Naive B cell (primary cell): ENCODE measurements at places on chromosomes 6 and 20.

DNA sequence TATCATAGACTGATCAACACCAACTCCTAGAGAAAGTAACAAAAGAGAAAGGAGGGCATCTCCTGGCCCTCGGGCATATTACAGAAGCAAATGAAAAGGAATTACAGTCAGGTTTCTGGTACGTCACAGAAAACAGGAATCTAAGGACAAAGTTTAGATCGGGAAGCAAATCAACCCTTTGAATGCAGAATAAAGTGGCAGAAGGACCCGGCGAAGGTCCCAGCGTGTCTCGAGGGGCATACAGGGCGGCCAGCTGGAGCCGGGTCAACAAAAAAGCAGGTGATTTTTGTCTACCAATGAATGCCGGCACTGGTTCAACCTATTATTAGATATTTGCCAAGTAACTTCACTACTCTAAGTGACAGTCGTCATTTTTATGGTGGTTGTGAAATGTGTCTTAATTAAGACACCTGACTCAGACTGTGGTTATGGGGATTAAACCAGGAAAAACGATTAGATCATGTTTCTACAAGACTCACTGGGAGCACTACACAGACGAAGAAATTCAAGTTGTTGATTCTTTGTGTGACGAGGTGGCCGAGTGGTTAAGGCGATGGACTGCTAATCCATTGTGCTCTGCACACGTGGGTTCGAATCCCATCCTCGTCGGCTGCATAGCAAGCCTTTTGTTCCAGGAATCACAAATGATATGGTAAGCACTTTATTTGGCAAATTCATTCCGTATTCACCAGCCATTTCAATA is 12.4 kb upstream of the ZSCAN9 start:
- peaks cover 21% of the 10 kb centered on the region for H3K4me1 ChIP-seq
- H3K36me3 ChIP-seq: peaks cover 6% of the 10 kb centered on the region
- DNase-seq: no peak
- peaks cover 91% of the 10 kb centered on the region for H3K27me3 ChIP-seq

DNA sequence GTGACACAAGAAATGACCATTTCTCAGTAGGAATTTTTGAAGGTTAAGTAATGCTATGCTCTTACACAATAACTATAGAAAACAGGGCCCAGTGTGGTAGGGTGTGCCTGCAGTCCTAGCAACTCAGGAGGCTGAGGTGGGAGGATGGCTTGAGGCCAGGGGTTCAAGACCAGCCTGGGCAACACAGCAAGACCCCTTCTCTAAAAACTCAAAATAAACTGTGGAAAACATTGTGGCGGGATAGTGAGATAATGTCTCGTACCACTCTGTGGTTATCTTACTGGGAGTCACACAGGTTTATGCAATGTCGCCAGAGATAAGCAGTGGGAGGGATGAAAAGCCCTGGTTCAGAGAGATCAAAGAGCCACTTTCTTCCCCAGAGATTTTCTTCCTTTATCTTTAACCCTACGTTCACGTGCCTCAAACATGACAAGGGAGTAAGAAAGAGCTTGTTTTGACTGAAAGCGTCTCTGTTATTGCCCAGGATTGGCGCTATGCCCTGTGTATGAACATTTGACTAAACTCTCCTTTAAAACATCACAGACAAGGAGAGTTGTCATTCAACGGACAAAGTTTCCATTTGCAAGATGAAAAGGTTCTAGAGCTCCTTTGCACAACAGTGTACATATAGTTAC is 13.9 kb downstream of the GCM1 start:
- DNase-seq: no peak
- H3K36me3 ChIP-seq: peaks cover 16% of the 10 kb centered on the region

DNA sequence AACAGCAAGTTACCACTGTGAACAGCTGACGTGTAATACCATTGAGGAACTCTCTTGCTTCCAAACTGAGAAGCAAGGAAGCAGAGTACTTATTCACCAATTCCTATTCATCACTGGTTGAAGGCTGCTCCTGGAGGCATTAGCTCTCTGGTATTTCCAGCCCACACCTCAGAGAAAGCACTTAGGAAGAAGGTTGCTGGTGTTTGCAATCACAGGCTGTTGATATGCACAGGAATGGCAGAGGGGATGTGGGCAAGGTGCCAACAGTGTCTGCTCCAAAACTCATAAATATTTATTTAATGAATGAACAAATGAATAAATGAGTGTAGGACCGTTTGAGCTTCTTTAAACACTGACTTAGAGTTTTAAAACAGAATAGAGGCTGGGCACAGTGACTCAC is 6.9 kb upstream of the RRBP1 start:
- no peak overlapping the region for H3K27ac ChIP-seq
- peaks cover 1% of the 10 kb centered on the region for H3K4me1 ChIP-seq
- H3K27me3 ChIP-seq: peaks cover 29% of the 10 kb centered on the region

DNA sequence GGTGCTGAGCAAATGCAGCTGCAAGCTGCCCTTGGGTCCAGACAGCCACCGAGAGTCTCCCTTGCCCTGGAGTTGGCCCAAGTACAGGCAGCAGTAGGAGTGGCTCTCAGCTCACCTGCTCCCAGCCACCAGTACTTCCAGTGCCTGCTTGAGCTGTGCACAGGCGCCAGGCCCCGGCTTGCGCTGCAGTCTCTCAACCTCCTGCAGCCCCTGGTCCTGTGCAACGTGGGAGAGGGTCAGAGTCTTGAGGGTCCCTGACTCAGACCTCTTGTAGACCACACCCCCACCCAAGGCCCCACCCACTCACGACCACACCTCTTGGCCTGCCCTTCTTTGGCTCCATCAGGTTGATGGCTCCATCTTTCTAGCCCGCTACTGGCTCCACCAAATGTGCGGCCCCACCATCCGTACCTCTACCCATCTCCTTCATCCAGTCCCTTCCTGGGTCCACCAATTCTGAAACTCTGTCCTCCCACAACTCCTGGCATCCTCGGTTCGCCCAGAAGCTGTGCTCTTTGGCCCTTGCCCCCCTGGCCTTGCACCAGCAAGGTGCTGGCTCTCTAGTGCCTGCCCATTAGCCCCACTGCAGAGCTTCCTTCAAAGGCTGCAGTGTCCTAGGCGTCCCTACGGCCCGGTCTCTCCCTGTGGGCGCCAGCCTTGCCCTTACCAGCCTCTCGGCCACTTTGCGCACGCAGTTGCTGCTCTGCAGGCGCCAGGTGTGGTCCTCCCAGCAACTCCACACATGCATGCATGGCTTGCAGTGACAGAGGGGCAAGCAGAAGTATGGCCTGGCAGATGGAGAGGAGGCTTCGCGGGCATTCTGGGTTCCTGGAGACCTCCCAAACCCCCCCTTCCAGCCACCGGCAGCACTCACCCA is 16.5 kb upstream of the SPAG4 start:
- no peaks in the 10 kb centered on the region for H3K36me3 ChIP-seq
- H3K27ac ChIP-seq: no peak overlapping the region
- no peak overlapping the region for H3K4me3 ChIP-seq
- H3K4me1 ChIP-seq: peaks cover 10% of the 10 kb centered on the region
- peaks cover 44% of the 10 kb centered on the region for H3K27me3 ChIP-seq

- no peak for DNase-seq
- peak overlapping the region; percentile 97 for H3K27ac ChIP-seq
- peak overlapping the region; percentile 87 for H3K4me3 ChIP-seq
- peaks cover 75% of the 10 kb centered on the region for H3K4me1 ChIP-seq
- no peaks in the 10 kb centered on the region for H3K36me3 ChIP-seq
These were observed 16.4 kb downstream of the NFATC2 start for GRCh38 chr20:51526106-51526470.

- no peaks in the 10 kb centered on the region for H3K36me3 ChIP-seq
- H3K4me3 ChIP-seq: no peak overlapping the region
- no peak overlapping the region for H3K27ac ChIP-seq
- DNase-seq: no peak
- no peaks in the 10 kb centered on the region for H3K4me1 ChIP-seq
These were observed 121.7 kb downstream of the NKAIN2 start for GRCh38 chr6:123925350-123925749.

DNA sequence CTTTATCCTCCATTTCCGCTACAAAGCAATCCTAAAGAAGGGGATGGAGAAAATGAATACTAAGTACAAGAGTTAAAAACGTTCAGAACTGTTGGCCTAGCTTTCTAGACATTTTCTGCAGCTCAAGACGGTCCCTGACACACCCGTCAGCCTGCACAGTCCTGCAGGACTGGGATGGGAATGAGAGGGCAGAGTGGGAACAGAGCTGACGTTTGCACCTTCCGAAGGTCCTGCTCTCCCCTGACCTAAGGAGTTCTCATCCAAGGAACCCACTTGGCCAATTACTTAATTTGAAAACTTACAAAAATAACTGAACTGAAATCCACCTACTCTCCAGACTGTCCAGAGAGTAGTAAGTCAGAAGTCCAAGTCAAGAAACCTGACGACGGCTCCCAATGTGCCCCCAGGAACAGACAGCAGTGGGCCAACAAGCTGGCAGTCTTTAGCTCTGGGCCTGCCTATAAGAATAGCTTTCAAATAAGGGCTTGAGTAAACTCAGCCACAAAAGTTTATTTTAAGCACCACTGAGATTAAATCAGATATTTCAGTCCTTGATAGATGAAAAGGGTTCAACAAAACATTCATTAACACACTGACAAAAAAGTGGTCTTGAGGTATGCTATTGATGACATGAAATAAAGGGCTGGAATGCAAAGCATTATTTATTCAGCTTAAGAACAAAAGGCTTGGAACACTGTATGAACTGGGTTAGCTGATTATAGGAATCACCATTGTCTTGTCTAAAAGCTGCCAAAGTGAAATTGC is 76.8 kb downstream of the CNKSR3 start:
- H3K36me3 ChIP-seq: no peaks in the 10 kb centered on the region
- no peaks in the 10 kb centered on the region for H3K4me1 ChIP-seq
- no peak for DNase-seq
- H3K27me3 ChIP-seq: no peaks in the 10 kb centered on the region
- H3K4me3 ChIP-seq: no peak overlapping the region

DNA sequence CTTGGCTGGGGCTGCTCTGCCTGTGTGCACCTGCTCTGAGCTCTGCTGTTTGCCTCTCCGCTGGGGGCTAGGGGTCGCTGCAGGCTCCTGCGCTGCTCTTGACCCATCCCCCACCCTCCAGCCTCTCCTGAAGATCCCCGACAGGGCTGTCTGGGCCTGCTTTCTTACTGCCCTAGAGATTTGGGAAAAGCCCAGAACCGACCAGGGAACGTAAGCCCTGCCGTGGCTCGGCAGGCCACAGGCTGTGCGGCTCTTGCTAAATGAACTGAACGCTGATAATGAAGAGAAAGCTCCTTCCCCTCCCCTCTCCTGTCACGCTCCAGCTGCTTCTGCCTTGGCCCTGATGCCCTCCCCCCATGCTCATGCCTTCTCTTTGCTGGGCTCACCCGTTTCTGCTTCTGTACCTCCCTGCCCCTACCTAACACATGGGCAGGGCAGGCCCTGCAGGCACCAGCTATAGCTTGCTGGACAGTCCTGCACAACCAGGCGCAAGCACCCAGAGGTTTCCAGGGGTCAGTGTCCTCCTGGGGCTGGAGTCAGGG is 32.0 kb upstream of the PCMTD2 start:
- H3K4me1 ChIP-seq: no peaks in the 10 kb centered on the region
- H3K4me3 ChIP-seq: no peak overlapping the region
- no peaks in the 10 kb centered on the region for H3K36me3 ChIP-seq
- H3K27ac ChIP-seq: no peak overlapping the region
- no peak for DNase-seq

GRCh38 chr20:906703-907270 is 9.3 kb downstream of the ANGPT4 start:
- no peak for DNase-seq
- H3K27ac ChIP-seq: no peak overlapping the region
- H3K4me1 ChIP-seq: peaks cover 14% of the 10 kb centered on the region
- H3K36me3 ChIP-seq: no peaks in the 10 kb centered on the region
- H3K27me3 ChIP-seq: no peaks in the 10 kb centered on the region

- DNase-seq: no peak
- no peak overlapping the region for H3K27ac ChIP-seq
- H3K4me3 ChIP-seq: no peak overlapping the region
- no peaks in the 10 kb centered on the region for H3K36me3 ChIP-seq
- H3K27me3 ChIP-seq: no peaks in the 10 kb centered on the region
- H3K4me1 ChIP-seq: no peaks in the 10 kb centered on the region
These were observed 213.5 kb downstream of the RFPL4B start for GRCh38 chr6:112560651-112561050.

DNA sequence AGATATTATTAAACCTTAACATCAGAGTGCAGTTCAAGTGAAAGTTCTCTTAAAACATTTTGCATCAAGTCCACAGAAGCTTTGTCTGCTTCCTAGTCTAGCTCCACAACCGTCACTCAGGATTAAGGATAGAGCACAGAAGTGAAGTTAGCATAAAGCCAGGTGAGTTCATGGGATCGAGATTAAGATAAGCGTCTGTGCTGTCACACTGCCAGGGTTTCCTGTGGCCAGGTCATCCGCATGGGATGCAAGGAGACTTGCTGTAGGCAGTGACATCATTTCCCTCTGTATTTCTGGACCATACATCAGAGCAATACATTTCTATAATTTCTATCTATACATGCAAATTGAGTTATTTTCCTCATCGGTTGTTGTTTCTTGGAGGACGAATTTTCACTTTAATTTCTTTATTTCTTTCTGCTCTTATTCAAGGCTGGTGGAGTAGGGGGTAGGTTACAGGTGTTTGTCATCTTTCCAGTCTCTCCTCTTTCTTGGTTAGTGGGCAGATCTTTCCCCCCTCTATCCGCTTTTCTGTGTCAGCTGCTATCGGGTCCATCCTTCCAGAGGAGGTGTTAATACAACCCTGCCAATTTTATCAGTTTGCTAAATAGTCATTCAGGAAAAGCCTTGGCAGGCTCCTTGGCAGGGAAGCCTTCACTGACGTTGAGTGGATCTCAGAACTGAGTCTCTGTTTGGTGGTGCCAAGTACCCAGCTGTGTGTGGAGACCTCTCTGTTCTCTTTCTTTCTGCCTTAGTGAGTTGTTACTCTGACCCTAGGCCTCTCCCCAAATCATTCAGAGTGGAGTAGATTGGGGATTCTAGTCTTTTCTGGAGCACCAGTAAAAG is 307.6 kb upstream of the MAP3K7 start:
- H3K4me1 ChIP-seq: no peaks in the 10 kb centered on the region
- no peak for DNase-seq
- H3K36me3 ChIP-seq: no peaks in the 10 kb centered on the region
- no peaks in the 10 kb centered on the region for H3K27me3 ChIP-seq

DNA sequence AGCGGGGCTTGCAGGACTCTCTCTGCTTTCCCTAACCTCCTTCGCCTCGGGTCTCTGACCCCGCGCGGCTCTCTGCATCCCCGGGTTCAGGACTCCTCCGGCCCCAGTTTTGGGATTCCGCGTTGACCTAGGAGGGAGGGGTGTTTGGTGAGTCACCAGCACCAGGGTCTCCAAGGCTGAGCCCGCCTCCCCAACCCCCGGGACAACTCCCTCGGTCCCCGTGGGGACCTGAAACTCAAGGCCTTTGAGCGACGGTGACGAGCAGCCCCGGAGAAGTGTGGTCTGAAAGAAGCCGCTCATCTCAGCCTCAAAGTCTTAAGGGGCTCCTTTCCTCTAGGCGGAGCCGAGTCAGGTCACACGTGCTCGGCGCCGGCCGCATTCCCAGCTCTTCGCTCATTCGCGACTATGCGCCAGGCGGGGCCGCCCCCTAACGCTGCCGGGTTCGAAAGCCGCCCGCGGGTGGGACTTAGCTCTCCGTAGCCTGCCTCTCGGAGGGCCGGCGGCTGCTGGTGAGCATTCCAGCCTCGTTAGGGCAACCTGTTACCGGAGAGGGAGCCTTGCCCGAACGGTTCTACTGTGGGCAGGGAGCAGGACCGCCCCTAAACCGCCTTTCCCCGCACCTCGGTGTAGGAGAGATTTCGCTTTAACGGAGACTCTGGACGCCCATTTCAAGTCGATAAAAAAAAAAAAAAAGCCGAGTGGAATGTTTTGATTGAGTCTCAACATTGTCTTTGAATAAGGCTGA is 3.0 kb upstream of the PRDM13 start:
- no peak for DNase-seq
- H3K27ac ChIP-seq: peak overlapping the region; percentile 63
- H3K4me1 ChIP-seq: peaks cover 41% of the 10 kb centered on the region
- H3K27me3 ChIP-seq: peaks cover 93% of the 10 kb centered on the region
- peak overlapping the region; percentile 85 for H3K4me3 ChIP-seq
- peaks cover 9% of the 10 kb centered on the region for H3K36me3 ChIP-seq
